Brain (organoid and tissue), 16 donors: ENCODE measurements at places on chromosomes 1 and 21.
A peak's percentile ranks its signal among the peaks of the same experiment; 100 is the strongest.

- no peak for DNase-seq
These were observed 22.9 kb downstream of the RRP1 start for GRCh38 chr21:43812139-43812821.

DNA sequence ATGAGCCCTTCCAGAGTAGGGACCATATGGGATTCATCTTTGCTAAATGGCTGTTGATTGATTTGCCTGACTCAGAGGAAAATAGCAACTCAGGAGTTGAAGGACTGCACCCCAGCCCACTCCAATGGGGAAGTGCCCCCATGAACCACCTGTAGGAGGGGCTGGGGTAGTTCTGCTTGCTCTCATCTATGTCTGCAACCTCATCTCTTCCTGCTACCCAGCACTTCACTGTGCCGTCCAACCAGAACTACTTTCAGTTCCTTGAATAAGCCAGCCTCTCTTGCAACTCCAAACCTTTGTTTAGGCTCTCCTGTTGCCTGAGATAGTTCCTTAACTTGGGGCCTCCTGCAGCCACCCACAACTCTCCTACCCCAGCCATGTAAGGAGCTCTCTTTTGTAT is 26.6 kb downstream of the BEND5 start:
- DNase-seq = no peak

DNA sequence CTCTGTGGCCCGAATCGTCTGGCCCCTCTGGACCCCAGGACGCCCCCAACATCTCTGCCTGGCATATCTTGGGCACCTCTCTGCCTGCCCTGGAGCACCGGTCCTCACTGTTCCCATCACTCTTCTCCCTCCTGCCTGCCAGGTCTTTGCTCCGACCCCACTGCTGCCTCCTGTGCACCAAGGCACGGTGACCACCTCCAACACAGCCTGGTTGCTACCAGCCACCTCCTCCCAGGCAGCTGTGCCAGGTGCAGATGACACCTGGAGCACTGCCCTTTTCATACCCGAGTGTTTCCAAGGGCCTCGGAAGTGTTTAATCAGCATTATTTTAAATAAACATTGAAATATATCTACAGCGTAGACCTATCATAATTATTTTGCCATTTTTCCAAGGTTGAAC is 31.3 kb downstream of the PKNOX1 start:
- no peak for DNase-seq

- DNase-seq = no peak
These were observed 23.2 kb downstream of the CDC42 start for GRCh38 chr1:22075718-22076117.

- DNase-seq = peak; percentile 84
These were observed 130.0 kb upstream of the ZNF648 start for GRCh38 chr1:182191381-182192115.
